Jurkat, Clone E6-1 (cell line): ENCODE measurements at places on chromosomes 11 and 22.

GRCh38 chr11:36048496-36049247 is 104.8 kb downstream of the LDLRAD3 start:
- no peak for DNase-seq

GRCh38 chr11:108825381-108825780 is 160.5 kb downstream of the DDX10 start:
- DNase-seq: no peak

DNA sequence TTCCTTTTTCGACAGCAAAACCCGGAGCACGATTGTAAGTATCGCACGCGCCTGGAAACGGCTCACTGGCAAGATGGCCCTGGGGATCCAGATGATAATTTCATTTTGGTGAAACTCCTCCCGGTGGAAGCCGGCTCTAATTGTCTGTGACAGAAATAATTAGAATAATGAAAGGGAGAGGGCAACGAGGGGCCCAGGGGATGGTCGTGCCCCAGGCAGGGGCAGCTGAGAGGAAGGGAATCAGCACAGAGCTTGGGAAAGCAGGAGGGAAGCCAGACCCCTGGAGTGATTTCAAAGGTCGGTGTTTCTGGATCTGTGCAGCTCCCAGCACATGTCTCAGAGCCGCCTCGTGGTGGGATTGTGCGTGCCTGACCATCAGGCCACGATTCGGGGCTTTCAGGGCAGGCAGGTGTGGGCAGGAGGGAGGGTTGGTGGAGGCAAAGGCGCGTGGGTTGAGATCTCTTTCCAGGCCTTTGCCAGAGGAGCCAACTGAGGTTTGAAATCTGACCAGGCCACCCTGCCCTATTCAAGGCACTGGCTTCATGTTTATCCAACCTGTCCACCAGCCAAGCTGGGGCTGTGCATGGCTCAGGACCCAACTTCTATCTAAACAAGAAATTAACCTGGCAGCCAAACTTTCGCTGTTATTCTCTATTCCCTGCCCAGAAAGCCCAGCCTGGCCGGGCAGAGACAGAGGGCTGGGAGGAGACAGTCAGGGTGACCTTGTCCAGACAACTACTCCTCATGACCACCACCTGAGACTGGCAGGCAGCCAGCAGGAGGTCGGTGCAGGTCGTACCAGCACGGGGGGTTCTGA is 27.8 kb downstream of the ANO1 start:
- DNase-seq: no peak

DNA sequence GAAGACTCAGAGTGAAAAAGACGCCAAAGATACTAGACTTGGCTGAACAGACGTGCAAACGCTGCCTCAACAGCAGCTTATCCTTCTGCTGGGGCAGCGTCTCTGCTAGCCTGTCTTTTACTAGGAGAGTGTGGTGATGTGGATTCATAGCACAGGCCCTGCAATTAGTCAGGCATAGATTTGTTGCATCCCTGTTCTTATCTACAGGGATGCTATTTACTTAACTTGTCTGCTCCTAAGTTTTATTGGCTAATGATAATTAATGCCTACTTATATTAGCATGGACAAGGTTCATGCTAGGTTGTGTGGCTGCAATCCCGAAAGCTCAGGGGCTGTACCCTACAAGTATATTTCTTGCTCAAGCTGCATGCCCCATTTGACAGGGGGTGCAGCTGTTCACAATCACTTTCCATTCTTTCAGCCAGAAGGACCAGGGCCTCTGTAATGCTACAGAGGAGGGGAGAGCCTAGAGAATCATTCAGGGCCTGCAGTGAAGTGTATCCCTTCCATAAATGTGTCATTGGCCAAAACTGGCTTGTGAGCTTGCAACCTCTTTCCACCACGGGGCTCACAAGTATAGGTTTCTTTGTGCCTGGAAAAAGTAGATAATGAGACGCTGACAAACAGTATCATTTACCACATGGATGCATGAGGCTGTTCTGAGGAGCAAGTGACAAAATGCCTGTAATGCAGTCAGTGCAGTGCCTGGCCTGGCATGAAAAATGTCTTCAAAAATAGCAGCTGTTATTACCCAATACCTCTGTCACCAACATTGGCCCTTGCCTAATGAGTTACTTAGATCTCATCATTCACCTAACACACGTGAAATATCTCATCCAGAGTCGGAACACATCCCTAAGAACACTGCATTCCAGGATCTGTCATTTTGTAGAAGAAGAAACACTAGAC is 685.8 kb upstream of the API5 start:
- DNase-seq: no peak

GRCh38 chr11:26227301-26227746 is 104.6 kb upstream of the ANO3 start:
- peak; percentile 51 for DNase-seq

GRCh38 chr11:44421090-44421675 is 111.2 kb upstream of the ALX4 start:
- DNase-seq: no peak

DNA sequence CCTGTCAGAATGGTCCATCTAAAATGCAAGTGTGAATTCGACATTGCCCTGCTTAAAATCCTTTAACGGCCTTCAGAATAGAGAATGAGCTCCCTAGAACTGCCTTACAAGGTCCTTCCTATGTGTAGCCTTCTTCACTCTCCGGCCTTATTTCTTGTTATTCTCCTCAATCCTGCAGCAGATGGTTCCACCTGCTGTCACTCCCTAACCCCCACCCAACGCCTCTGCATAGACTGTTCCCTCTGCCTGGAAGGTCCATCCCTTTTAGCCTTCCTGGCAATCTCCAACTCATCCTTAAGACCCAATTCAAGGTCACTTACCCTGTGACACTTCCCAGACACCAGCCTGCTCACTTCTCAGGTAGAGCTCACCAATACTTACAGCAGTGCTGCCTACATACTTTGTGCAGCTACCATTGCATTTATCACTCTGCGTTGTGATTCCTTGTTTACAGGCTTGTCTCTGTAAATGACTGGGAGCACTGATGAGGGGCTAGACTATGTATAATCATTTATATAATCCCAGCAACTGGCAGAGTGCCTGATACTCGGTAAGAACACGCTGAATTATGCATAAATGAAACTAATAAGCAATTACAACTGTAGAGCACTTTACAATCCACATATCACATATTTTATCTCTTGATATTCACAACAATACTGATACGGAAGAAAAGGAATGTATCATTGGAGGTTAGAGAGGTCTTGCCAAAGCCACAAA is 58.9 kb downstream of the CLPB start:
- DNase-seq: no peak

DNA sequence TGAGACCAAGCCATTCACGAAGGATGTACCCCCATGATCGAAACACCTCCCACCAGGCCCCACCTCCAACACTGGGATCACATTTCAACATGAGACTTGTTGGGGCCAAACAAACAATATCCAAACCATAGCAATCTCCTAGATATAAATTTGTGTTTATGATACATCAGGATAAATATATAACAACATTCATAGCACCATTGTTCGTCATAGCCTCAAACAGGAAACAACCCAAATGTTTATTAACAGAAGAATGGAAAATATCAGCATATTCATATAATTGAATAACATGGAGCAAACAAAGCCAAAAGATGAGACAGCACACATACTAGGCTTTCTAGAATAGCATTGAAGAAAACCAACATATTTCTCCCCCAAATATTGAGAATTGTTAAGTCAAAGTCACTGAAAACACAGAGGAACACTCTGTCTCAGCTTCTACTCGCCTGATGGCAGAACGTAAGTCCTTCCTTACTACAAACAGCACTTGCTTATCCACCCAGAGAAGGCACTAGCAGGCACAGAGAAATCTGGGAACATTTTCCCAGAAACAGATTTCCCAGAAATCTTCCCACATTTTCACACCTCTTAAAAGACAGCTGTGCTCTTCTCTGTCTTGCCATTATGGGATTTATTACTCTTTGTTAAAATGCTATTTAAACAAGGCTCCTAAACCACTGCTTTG is 8.1 kb upstream of the GDPD4 start:
- DNase-seq: no peak

- DNase-seq: no peak
Observed at GRCh38 chr11:105297463-105297862, 157.9 kb upstream of the CARD18 start.

DNA sequence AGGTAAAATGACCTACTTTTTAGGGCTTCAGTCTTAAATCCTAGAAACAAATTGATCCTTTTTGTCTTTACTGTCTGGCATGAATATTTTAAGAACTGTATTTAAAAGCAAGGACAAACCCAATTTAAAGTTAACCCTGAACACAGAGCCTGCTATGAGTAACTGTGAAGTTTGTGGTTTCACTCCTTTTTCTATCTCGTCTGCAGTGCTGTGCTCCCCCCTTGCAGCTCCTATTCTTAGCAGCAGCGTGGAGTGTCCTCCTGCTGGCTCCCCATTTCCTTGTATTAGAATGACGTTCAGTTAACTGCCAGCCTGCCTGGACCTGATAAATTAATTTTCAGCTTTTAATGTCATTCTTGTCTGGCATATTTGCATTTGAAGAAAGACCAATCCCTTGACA is 40.0 kb upstream of the LRRC4C start:
- no peak for DNase-seq

GRCh38 chr22:28819253-28820096 is 19.1 kb upstream of the XBP1 start:
- no peak for DNase-seq

GRCh38 chr11:134863294-134863693 is 451.3 kb upstream of the B3GAT1 start:
- DNase-seq: no peak

DNA sequence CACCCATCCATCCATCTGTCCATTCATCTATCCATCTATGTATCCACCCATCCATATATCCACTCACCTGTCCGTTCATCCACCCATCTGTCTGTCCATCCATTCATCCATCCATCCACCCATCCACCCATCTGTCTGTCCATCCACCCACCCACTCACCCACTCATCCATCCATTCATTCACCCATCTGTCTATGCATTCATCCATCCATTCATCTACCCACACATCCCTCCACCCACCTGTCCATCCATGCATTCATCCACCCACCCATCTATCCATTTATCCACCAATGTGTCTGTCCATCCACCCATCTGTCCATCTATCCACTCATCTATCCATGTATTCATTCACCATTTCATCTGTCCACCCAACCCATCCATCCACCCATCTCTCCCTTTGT is 33.3 kb downstream of the NADSYN1 start:
- no peak for DNase-seq

DNA sequence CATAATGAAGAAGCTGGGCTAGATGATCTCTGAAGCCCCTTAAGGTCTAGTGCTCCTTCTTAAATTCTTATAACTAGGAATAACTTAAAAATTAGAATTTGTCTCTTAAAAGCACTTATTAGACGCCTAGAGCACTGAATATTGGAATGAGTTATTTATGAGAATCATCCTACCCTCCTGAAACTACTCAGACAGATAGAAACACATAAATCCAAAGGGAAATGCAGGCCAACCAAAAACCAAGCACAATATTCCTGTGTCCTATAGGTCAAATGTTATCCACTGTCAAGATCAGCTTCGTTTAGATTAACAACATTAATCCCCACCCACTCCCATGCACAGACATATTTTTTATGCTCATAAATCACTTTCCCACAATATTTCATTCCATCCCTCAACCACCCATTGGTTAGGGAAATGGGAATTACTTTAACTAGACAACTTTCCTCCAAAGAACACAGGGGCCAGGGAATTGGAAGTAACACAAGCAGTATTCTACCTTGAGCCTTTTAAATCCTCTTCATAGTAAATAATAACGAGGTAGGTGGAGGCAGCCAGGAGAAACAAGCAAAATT is 87.1 kb downstream of the CD44 start:
- DNase-seq: no peak

GRCh38 chr11:112499881-112500204 is 239.2 kb upstream of the PLET1 start:
- DNase-seq: no peak

- no peak for DNase-seq
Observed at GRCh38 chr11:28727254-28727653, 619.1 kb downstream of the METTL15 start.

- DNase-seq: no peak
Observed at GRCh38 chr11:17611049-17611448, 64.0 kb downstream of the OTOG start.

- no peak for DNase-seq
Observed at GRCh38 chr11:76385903-76386302, 4.8 kb downstream of the GVQW3 start.

GRCh38 chr11:92789761-92790160 is 179.7 kb upstream of the MTNR1B start:
- no peak for DNase-seq

DNA sequence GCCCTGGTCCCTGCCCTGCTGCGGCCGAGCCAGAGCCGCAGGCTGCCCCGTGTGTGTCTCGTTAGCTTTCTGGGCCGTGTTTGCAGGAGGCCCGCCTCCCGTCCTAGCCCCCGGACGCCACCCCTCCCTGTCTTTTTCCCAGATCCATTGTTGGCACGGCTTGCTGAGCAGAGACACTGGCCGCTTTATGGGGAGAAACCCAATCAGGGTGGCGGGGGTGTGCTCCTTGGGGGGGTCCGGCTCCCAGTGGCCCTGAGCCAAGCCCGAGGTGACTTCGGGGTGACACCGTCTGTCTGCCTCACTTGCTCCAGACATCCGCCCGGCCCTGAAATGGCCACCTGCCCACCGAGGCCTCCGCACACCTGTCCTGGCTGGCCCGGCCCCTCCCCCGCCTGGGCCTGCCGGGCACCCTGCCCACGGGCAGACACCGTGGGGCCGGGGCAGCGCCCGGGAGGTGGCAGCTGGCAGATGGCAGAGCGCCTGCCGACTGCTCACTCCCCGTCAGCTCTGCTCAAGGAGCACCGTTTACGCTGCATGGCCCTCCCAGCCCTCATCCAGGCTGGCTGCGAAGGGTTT is 43.1 kb upstream of the PPARA start:
- DNase-seq: no peak

DNA sequence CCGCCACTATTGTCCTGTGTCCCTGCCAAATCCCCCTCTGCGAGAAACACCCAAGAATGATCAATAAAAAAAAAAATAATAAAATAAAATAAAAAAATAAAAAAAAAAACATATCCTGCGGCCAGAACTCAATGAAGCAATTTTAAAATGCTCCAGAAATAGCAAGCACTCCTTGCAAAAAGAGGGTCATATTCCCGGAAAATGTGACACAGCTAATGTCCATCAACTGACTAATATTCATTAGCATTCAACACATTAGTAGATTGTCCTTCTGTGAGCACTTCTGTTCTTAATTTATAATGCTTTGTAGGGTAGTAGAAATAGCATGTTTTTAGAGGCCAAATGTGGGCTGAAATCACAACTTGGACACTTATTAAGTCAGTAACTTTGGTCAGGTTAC is 252.3 kb upstream of the SESN3 start:
- no peak for DNase-seq

- peak; percentile 44 for DNase-seq
Observed at GRCh38 chr11:63813563-63814382, 517 bp downstream of the SPINDOC start.

- DNase-seq: peak; percentile 81
Observed at GRCh38 chr11:130434521-130435223, 6.3 kb upstream of the ADAMTS8 start.
